BE2C (cell line): ENCODE measurements at places on chromosomes 4 and X.

- DNase-seq, result no peak
Measured at GRCh38 chrX:70134116-70134477, 850 bp downstream of the IGBP1 start.

DNA sequence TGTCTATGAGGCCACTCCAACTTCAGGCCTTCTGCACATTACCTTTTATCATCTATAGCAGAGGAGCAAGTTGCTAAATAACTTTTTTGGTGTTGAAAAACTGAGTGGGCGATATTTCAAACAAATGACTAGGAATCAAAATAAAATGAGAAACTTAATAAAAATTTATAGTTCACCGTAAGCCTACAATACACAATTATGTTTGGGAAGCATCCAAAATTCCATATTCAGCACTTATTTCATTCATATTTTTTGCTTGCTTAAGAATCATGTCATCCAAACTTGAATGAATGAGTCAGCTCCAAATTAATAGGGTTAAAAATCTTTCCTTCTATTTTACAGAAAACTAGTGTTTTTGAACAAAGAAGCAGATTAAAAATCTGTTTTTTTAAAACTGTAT lies 119.1 kb downstream of the SH3RF1 start:
- no peak for DNase-seq

GRCh38 chrX:118862091-118862490 lies 38.5 kb downstream of the ZCCHC12 start:
- DNase-seq, result no peak

GRCh38 chr4:1683736-1684505 lies at the start of gene FAM53A:
Gene FAM53A (minus strand): TSS chr4:1684313. CDS start chr4:1668741, 15,572 bp downstream.
- DNase-seq, result peak; percentile 93
